Stimulated activated CD4-positive, alpha-beta T cell treated with anti-CD3 and anti-CD28 coated beads, Interleukin-1b, Interleukin-23, amount 100 ng/mL, for 1 hour (primary cell): ENCODE measurements at places on chromosomes 7 and 10.

GRCh38 chr10:88949912-88950837, 2.4 kb downstream of the ACTA2 start:
- no peak for DNase-seq

DNA sequence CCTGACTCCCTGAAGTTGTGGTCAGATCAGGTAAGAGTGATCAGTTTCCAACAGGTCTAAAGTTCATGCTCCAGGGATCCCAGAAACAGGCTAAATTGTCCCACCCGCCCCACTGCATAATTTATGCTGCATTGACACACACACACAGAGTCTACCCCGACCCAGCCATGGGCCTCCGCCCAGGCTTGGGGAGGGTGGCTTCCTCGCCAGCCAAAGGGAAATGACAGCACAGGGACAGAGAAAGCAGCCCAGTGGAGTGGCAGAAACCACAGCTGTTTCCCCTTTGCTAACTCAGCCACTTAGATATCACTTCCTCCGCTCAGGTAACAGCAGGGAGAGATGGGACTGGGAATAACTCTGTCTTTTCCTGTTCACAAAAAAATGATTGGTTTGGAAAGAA, 9.4 kb downstream of the SH3PXD2A start:
- DNase-seq = no peak

DNA sequence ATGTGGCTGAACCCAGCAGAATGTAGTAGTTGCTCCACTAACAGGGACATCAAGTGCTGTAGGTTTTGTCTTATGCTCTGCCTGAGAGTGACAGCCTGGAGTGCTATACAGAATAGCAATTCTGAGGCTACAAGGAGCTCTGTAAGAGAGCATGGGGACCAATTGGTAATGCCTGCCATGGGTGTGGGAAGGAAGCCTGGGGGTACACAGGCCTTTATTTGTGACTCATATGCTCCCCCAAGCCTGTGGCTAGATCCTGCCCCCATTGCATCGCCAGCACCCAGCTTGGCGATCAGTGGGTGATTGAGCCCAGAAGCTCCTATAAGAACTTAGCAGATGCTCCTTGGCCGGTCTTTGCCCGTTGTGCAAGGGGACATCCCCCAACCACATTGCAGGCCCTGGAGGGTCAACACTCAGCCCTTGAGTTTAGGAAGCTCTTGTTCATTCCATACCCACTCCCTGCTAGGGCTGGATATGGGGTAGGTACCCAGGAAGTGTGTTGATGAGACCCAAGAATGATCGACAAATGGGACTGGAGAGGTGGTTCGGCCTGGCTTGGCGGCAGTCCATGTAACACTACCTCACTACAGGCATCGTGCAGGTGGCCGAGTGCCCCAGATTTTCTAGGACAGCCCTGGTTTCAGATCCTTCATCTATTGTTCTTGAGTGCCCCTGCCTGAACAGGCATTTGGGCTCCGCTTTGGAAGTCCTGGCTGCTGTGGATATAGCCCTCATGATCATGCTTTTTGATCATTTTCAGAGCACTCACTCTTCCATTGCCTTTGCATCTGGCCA, 37.7 kb downstream of the ZMIZ1 start:
- no peak for DNase-seq

GRCh38 chr7:124428781-124429180, 336.8 kb downstream of the GPR37 start:
- no peak for DNase-seq

GRCh38 chr7:99142727-99143520, 984 bp downstream of the SMURF1 start:
- peak; percentile 84 for DNase-seq

DNA sequence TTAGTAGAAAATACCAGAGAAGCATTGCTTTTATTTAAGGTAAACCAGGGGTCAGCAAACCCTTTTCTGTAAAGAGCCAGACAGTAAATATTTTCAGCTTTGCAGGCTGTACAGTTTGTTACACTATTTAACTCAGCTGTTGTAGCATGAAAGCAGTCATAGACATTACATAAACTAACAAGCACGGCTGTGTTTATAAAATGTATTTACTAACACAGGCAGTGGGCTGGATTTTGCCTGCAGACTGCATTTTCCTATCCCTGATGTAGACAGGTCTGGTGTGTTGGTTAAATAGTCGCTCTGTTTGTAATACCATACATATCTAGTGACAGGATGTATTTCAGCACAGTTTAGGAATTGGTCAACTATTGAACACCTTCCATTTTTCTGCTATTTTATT, 129.3 kb downstream of the ST7 start:
- DNase-seq = no peak

GRCh38 chr10:107004362-107004761, 160.1 kb downstream of the SORCS1 start:
- DNase-seq = no peak

DNA sequence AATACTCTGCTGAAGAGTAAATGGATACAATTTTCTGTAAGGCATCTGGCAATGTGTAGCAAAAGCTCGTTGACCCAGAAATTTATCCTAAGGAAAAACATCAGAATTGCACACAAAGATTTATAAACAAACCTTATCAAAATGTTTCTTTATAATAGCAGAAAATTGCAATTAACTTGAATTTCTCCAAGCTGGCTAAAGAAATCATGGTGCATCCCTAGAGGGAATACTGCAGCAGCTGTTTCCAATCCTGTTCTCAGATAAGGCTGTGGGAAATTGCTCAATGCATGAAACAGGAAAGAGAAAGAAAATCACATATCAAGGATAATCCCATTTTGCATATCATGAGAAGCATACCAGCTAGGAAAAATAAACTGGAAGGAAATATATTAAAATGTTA, 18.7 kb downstream of the TACR2 start:
- DNase-seq = no peak

DNA sequence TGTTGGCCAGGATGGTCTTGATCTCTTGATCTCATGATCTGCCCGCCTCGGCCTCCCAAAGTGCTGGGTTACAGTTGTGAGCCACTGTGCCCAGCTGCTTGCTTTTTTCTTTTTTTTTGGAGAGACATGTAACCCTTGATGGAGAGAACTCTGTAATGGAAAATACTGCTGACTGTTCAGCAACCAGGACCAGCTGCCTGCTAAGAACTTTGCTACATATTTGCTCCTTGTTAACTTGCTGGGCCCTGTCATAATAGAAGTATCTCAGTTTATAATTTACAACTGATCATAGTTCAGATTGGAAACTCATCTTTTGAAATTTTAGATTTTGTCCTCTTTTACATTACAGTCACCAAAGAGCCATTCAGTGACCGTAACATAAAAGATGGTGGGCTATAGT, 34.9 kb downstream of the TASOR2 start:
- no peak for DNase-seq

- DNase-seq = no peak
Measured at GRCh38 chr7:70781922-70782311, 350.0 kb upstream of the GALNT17 start.

DNA sequence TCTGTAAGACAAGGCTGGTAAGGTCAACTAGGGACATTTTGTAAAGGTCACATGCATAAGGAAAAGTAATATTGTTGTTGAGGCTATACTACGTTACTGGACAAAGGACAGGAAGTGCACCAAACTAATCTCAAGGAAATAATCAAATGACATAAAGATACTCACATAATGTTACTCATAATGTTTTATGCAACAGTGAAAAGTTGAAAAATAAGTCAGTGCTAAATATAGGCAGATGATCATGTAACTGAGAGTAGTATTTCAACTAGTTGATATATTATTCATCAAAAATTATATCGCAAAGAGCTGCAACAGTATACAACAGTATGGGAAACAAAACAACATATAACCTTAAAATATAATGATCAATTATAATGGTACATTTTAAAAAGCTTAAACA, 215.7 kb downstream of the PTN start:
- no peak for DNase-seq

GRCh38 chr7:122743211-122743610, 40.5 kb upstream of the RNF148 start:
- no peak for DNase-seq

DNA sequence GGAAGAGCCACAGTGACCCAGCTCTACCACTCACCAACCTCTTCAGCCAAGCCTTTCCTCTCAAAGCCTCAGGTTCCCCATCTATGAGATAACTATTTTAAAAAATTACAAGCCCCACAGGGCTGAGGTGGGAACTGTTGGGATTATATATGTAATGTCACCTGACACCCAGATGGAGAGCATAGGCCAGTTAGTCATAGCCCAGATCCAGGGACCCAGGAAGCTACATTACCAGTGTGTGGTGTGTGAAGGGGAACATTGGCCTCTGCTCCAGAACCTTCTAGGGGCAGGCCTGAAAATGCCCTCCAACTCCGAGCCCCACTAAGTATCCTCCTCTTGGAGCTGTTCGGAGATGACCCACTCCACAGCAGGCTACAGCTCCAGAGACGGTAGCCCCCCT, 162.4 kb downstream of the NRF1 start:
- DNase-seq = no peak

DNA sequence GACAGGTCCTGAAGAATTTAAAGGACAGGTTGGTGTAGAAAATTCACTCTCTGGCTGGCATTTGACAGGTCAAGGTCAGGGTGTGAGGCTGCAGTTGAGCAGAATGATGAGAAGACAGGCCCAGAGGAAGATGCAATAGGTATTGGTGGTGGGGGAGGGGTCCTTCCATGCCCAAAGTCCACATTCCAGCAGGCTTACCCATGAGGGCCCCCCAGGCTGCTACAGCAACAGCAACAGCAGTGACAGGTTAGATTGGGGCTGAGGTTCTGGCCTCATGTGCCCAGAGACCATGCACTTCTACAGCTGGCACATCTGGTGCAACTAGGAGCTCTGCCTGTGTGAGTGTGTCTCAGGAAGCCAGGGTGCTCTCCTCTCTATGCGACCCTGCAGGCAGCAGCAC, 223.5 kb upstream of the GHITM start:
- no peak for DNase-seq

DNA sequence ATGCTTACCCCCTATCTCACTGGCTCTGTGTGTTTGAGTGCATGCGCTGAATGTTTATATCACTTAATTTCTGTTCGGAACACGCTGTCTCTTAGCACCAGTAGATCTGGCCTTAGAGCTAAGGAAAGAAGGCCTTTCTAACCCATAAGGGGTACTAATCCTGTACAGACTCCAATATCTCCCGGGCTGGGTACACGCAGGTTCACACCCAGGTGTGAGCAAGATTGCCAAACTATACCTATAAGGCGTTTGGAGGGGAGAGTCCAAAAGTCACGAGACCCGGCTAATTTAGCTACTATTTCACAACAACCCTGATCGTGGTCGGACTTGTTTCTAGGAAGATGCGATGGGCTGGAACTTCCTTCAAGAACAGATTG, 727 bp upstream of the PDSS1 start:
- no peak for DNase-seq

DNA sequence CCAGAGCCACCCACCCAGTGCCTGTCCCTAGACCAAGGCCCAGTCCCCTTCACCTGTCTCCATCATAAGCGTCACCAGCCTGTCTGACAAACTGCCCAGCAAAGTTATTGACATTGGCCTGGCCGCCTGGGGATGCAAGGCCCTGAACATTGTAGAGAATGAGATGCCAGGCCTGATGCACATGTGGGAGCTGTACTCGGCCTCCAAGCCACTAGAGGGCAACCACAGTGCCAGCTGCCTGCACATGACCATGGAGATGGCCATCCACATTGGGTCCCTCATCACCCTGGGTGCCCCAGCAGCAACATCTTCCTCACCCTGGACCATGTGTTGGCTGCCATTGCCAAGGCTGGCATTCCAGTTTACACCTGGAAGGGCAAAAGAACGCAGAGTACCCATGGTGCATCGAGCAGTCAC, 63.7 kb upstream of the ANTXRL start:
- DNase-seq = no peak

- no peak for DNase-seq
Measured at GRCh38 chr7:148661471-148661870, 37.2 kb upstream of the CUL1 start.

DNA sequence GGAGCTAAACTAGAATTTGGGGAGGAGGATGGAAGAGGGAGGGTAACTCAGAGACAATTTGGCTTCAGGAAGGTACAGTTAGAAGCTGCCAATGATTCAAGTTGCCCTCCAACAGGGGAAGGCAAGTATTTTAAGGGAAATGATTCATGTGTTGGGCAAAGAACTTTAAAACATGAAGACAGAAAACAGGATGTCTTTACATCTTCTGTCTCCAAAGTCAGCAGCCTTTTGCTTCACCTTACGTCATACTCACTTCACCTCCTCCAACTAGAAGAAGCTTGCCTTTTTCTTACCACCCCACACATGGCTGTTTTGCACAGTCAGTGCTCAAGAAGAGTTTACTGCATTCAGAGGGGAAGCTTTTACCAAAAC, 36.1 kb downstream of the PPP1R3C start:
- no peak for DNase-seq

DNA sequence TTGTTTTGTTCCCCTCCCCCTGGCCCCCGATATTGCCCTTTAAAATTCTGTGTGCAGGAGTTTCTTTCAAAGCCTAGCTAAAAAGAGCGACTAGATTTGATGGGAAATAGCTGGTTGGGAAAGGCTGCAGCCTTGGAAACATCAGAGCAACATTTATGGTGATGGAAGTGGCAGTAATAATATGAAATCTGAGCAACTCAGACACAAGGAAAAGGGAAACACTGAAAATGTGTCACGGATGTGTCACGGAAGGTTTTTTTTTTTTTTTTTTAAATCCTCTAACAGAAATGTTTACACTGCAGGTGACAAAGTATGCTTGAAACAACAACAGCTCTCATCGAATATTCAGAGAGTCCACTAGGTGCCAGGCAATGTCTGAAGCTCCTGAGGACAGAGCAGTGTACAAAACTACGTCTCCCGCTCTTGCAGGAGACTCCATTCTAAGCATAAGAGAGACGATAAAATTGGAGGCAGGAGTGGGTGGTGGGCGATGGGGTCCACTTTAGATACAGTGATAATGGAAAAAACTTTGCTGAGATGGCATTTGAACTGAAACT, 143.0 kb downstream of the RSU1 start:
- DNase-seq = no peak

DNA sequence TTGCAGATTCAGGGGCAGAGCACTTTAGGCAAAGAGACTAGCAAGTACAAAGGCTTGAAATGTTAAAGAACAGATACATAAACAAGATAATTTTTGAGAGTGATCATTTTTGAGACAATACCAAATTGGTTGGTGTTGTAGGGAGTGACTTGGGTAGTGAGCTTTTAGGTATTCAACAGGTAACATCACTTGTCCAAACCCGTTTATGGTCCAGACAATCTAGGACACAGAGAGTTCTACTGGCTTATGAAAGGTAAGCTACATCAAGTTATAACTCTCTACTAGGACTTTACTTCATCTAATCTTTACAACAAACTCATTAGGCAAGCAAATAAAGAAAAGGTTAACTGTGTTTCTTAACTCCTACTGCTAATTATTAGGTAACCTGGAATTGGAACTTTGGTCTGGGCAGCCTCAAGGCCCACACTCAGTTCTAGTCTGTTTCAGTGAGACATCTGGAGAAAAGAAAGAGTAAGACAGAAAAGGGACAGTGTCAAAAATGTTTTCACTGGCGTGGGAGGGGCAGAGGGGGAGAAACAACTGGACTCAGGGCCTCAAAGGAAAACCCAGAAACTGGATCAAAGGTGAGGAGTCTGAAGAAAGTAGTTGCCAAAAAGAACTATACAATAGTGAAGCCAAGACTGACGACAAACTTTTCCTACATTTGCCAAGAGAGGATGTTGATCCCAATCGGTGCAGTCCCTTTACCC, 39.2 kb downstream of the GNAT3 start:
- no peak for DNase-seq
